Esophagus squamous epithelium (tissue), 5 donors: ENCODE measurements at places on chromosomes 12 and 14. TPM values are rescaled to one million over a fixed set of nuclear protein-coding genes. Genes with fewer than 3 reads are reported as not detected.

DNA sequence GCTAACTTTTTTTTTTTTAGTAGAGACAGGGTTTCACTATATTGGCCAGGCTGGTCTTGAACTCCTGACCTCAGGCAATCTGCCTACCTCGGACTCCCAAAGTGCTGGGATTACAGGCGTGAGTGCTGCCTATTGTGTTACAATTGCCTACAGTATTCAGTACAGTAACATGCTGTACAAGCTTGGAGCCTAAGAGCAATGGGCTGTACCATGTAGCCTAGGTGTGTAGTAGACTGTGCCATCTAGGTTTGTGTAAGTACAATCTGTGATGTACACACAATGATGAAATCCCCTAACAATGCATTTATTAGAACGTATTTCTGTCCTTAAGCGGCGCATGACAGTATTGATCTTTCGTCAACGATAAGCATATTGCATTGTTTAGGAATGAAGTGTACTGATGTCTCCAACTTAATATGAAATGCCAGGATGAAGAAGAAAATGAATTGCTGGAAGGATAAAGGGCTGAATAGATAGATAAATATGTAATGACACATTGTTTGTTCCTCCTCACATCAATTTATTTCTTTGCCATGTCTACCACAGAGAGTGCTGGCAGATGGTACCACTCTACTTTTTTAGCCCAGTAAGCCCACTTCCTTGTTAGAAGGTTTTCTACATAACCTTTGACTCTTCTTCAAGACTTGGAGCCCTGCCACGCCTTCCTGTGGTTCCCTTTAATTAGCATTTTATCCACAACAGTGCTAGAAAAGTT, 467.5 kb downstream of the VRK1 start:
- no peaks in the 10 kb centered on the region for H3K36me3 ChIP-seq
- no peaks in the 10 kb centered on the region for H3K27me3 ChIP-seq
- DNase-seq = no peak
- H3K4me1 ChIP-seq = no peaks in the 10 kb centered on the region

GRCh38 chr14:85165094-85165493, 364.9 kb upstream of the FLRT2 start:
- no peaks in the 10 kb centered on the region for H3K36me3 ChIP-seq
- H3K4me3 ChIP-seq = no peak overlapping the region
- H3K4me1 ChIP-seq = no peaks in the 10 kb centered on the region
- H3K27me3 ChIP-seq = no peaks in the 10 kb centered on the region

DNA sequence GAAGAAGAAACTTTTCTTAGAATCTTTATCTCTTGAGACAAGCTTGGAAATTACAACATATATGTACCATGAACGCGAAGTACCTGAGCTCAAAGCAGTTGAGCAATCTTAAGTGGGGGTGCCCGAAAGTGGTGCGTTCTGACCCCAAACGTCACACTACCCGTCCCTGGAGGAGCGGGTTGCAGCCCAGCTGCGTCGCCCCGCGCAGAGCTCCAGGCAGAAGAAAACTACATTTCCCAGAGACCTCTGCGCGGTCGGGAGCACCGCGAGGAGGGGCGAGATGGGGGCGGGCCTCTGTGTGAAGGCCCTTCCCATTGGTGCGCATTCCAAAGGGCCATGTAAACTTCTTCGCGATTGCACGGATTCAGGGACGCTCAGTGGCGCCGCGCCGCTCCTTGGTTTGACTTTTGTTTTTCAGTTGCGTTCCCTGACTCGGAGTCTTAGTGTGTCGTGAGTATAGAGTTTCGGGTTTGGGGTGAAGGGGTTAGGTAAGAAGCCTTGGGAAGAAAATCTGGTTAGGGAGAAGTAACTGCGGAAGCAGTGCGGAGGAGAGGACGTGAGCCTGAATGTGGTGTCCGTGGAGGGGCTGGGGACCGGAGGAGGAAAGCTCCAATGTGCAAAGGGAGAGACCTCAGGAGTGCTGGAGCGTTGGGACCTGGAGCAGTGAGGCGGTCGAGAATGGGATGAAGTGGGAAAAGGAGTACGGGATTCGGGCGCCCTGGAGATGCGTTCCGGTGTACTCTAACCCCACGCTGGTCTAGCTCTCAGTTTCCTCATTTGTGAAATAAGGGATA, at the start of gene CCDC77:
TSS of gene CCDC77 (plus strand) at position 410 of the 794 bp plus-strand sequence. CDS start 7,740 bp downstream, outside the sequence.
- peaks cover 13% of the 10 kb centered on the region for H3K4me1 ChIP-seq
- H3K36me3 ChIP-seq = no peaks in the 10 kb centered on the region
- H3K27me3 ChIP-seq = no peaks in the 10 kb centered on the region
- H3K27ac ChIP-seq = peak within 1 kb of the TSS; percentile 82

DNA sequence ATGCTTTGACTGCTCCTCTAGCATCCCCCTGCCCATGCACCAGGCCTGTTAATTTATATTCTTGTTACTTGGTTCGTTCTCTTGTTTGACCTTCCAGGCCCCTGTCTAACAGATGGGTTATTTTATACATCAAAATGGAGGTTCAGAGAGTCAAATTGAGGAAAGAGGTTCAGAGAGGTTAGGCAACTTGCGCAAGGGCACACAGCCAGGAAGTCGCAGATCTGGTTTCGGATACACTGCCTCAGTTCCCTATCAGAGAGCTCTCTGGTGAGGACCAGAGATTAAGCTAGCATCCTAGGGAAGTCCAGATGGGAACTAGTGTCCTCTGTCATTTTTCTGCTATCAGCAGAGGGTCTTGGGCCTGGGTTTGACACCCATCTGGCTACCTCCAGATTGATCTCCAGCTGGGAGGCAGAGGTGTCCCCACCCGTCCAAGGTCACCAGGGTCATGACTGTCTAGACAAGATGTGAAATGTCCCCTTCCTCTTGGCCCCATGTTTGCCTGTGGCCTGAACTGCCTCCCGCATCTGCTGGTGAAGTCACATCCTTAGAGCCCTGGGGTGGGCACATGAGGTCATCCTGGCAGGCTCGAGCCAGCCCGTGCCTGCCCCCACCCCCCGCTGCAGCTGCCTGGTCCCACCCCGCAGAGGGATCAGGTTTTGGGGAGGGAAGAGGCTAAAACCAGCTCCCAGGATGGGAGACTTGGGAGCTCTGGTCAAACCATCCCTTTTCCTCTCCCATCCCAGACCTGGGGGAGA, 84.3 kb upstream of the NCOR2 start:
- no peaks in the 10 kb centered on the region for H3K36me3 ChIP-seq
- no peak overlapping the region for H3K4me3 ChIP-seq
- H3K27ac ChIP-seq = no peak overlapping the region
- no peak for DNase-seq
- peaks cover 22% of the 10 kb centered on the region for H3K4me1 ChIP-seq
- H3K27me3 ChIP-seq = no peaks in the 10 kb centered on the region

DNA sequence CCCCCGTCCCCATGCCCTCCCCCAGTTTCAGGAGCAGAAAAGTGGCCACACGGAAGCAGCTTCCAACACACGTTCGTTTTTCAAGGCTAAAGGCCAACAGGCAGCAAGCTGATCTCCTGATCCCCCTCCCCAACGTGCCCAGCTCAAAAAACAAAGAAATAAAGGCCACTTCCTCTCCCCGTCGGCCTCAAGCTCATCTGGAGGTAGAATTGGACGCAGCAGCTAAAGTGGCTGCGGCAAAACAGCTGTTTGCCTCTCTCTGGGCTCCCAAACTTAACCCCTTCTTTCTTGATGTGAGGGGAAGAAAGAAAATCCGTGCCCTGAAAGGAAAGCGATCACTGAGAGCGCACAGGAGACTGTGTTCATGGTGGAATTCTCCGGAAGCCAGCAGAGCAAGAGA, 66.3 kb downstream of the SCARB1 start:
- no peak overlapping the region for H3K4me3 ChIP-seq
- no peak overlapping the region for H3K27ac ChIP-seq
- H3K4me1 ChIP-seq = no peaks in the 10 kb centered on the region
- DNase-seq = no peak
- no peaks in the 10 kb centered on the region for H3K27me3 ChIP-seq
- H3K36me3 ChIP-seq = peaks cover 22% of the 10 kb centered on the region

DNA sequence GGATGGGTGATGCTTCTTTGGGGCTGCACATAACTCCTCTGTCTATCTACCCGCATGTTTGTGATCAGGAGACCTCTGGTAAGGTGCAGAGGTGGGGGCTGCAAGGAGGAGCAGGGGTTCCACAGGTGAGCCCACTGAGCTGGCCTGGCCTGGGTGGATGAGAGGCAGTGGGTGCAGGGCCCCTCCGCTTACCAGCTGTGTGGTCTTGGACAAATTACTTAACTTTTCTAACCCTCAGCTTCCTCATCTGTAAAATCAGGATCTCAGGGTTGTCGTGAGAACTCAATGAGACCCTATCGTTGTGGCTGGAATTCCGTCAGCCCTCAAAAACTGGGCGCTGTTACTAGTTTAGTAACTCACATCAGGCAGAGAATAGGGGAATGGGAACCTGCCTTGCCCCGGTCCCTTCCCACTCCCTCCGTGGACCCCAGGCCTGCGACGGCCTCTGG, 7.5 kb downstream of the PTPN6 start:
- no peak overlapping the region for H3K4me3 ChIP-seq
- H3K27me3 ChIP-seq = no peaks in the 10 kb centered on the region
- H3K4me1 ChIP-seq = peaks cover 34% of the 10 kb centered on the region
- peak overlapping the region; percentile 54 for H3K27ac ChIP-seq
- no peaks in the 10 kb centered on the region for H3K36me3 ChIP-seq

GRCh38 chr14:103353362-103353761, 19.3 kb downstream of the EIF5 start:
- no peak overlapping the region for H3K4me3 ChIP-seq
- no peak overlapping the region for H3K27ac ChIP-seq
- H3K4me1 ChIP-seq = no peaks in the 10 kb centered on the region
- H3K36me3 ChIP-seq = no peaks in the 10 kb centered on the region
- H3K27me3 ChIP-seq = no peaks in the 10 kb centered on the region

DNA sequence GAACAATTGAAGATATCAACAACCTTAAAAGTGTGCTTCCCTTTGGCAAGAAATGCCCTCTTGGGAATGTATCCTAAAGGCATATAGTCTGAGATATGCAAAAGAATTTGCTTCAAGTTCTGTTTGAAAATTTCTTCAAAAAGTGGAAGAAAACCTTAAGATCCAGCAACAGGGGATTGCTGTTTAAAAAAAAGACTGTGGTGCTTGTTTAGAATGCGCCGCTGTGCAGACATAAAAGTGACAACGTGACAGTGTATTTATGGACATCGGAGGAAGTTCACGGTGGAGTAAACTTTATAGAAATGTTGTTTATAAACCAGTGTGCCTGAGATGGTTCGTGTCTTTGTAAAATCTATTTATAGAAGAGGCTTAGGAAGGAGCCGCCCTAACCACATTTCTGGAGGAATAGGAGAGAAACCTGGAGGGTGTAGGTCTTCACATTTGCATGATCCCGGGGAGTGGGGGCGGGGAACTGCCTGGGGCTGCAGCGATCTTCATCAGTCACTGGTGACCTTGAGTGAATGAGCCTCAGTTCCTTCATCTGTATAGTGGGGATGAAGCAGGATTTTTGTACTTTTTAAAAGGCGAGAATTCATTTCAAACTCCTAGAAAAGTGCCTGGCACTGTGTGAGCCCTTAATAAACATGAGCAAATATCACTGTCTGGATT, 27.5 kb downstream of the ADGRD1 start:
- H3K36me3 ChIP-seq = no peaks in the 10 kb centered on the region
- no peak overlapping the region for H3K27ac ChIP-seq
- no peaks in the 10 kb centered on the region for H3K4me1 ChIP-seq
- DNase-seq = no peak
- no peak overlapping the region for H3K4me3 ChIP-seq

DNA sequence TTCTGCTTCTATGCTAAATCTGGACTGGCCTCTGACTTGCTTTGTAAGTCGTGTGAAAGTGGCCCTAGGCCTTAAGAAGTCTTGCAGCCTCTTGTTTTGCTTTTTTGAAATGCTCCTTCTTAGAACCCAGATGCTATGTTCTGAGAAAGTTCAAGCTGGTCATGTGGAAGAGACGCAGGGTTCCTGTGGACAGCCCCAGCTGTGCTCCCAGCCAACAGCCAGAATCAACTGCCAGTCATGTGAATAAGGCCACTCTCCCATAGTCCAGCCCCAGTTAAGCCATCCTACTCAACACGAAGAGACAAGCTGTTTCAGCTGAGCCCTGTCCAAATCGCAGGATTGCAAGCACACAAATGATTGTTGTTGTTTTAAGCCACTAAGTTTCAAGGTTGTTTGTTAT, 37.3 kb upstream of the TBPL2 start:
- no peaks in the 10 kb centered on the region for H3K4me1 ChIP-seq
- H3K27ac ChIP-seq = no peak overlapping the region
- no peaks in the 10 kb centered on the region for H3K27me3 ChIP-seq

- no peak overlapping the region for H3K27ac ChIP-seq
- no peaks in the 10 kb centered on the region for H3K27me3 ChIP-seq
- no peak for DNase-seq
- H3K4me3 ChIP-seq = peak overlapping the region; percentile 40
- peaks cover 71% of the 10 kb centered on the region for H3K36me3 ChIP-seq
Measured at GRCh38 chr12:120223458-120224303, 22.8 kb upstream of the RPLP0 start.

GRCh38 chr14:54589076-54589475, 22.1 kb downstream of the SAMD4A start:
- no peak overlapping the region for H3K4me3 ChIP-seq
- H3K36me3 ChIP-seq = no peaks in the 10 kb centered on the region
- H3K27me3 ChIP-seq = no peaks in the 10 kb centered on the region
- H3K4me1 ChIP-seq = peaks cover 1% of the 10 kb centered on the region

GRCh38 chr14:36660736-36661505, 739 bp upstream of the PAX9 start:
- H3K27me3 ChIP-seq = peaks cover 100% of the 10 kb centered on the region
- no peak for DNase-seq
- H3K27ac ChIP-seq = peak overlapping the region; percentile 94
- H3K36me3 ChIP-seq = peaks cover 29% of the 10 kb centered on the region

DNA sequence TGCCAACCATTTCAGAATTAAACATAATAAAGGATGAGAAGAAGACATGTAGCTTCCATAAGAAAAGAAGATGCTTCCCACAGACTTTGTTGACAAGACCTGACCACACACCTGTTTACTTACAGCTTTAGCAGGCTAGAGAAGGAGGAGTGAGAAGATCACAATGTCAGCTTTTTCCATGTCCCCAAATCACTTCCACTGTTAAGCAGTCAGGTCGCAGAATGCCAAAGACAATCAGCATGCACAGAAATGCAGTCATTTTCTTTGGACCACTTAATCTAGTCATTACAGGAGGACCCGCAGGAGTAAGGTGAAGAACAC, 314.9 kb downstream of the SSPN start:
- H3K27me3 ChIP-seq = no peaks in the 10 kb centered on the region
- no peaks in the 10 kb centered on the region for H3K4me1 ChIP-seq
- H3K4me3 ChIP-seq = no peak overlapping the region
- no peaks in the 10 kb centered on the region for H3K36me3 ChIP-seq
- H3K27ac ChIP-seq = no peak overlapping the region
- DNase-seq = no peak

SCYL2 gene
- 49.4 TPM for total RNA-seq

ARHGEF25 gene
- 0.76 TPM for total RNA-seq

CISTR gene
- not detected for total RNA-seq

NPFF gene
- total RNA-seq = not detected

DEGS2 gene
- total RNA-seq = 30.4 TPM

TAS2R7 gene
- total RNA-seq = 0.40 TPM

CLEC1A gene
- 4.2 TPM for total RNA-seq

GYS2 gene
- total RNA-seq = 0.29 TPM
